Stimulated activated CD4-positive, alpha-beta T cell treated with anti-CD3 and anti-CD28 coated beads, Interleukin-4, amount 100 ng/mL, for 4 hours (primary cell): ENCODE measurements at places on chromosomes 2 and 18.

- no peak for DNase-seq
These were observed 15.9 kb upstream of the CD28 start for GRCh38 chr2:203690441-203691047.

- no peak for DNase-seq
These were observed 49.9 kb downstream of the SLC9A4 start for GRCh38 chr2:102522890-102523289.

- DNase-seq, result no peak
These were observed 21.1 kb downstream of the CASP10 start for GRCh38 chr2:201203916-201204654.

DNA sequence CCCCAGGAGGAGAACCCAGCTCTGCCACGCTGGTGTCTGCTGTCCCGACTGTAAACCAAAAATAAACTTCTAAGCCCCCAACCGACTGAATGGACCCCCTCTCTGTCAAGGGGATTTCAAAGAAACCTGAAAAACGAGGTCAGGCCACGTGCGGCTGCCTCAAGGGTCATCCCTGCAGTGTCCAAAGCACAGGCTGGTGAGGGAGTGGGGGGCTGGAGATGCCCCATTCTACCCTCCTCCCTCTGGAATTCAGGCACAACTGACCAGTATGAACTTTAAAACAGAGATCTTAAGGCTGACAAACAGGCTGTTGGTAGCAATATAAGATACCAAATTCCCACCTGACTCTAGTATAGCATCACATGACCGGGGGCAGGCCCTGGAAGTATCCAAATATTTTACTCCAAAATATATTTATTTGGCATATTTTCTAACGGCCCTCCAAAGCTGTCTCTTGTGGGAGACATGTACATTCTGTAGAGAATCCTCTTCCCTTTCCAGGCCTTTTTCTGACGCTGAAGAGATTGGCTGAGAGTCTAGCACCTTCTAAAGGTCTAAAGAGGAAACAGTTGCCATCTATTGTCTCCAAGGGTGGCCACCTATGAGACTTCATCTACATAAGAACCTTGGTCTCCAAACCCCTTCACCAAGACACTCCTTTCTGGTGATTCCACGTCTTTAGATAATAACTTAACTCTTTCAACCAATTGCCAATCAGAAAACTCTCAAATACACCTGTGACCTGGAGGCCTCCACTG lies 40.4 kb upstream of the CTDP1 start:
- no peak for DNase-seq

DNA sequence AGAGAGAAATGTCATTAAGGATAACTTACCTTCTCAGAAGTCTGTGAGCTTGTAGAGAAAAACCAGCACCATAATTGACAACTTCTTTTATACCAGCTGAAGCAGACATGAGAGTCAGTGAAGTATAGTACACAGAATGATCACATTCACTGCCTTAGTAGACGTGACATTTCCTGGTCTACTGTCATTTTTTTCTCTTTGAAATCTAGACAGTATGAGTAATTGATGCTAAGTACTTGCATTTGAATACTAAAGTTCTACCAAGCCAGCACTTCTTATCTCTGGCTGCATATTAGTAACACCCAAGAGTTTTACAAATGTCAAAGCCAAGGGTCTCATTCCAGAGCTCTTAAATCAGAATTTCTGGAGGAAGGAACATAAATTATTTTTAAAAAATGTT lies 25.4 kb upstream of the ACADL start:
- no peak for DNase-seq

DNA sequence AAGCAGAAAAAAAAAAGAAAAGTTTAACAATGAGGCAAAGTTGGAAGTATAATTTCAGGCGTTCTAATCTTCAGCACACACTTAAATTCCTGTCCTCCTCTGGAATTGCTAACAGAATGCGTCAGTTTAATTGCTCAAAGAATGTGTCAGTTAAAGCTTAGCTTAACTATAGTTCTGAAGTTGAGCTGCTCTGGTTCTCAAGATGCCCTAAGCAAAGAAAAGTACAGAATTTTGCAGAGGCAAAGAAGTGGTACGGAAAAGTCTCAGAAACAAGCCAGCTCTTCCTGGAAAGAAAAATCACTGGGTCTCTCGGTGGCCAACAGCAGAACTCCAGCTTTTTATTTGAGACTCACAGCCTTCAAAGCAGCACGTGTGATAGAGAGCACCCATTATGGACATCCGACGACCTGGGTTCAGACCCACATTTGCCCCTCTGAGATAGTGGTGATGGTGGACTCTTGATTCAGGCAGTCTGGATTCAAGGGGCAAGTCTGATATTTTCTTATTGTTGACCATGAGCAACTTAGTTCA lies 22.2 kb upstream of the MYO3B start:
- DNase-seq, result no peak

- no peak for DNase-seq
These were observed 21.3 kb downstream of the FBLN7 start for GRCh38 chr2:112159454-112159921.

DNA sequence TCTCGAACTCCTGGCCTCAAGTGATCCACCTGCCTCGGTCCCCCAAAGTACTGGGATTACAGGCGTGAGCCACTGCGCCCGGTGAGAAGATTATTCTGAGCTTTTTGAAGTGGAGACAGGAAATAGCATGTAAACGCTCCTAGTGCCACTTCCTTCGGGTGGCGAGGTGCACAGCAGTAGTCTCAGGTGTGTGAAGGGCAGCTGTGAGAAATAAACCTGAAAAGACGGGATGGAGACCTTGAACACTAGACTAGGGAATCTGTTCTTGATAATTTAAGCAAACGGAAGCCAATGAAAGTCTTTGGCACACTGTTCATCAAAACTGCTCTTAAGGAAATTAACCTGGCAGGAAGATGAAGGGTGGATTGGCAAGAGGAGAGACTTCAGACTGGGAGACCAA lies 439 bp upstream of the PLEKHH2 start:
- DNase-seq, result no peak

DNA sequence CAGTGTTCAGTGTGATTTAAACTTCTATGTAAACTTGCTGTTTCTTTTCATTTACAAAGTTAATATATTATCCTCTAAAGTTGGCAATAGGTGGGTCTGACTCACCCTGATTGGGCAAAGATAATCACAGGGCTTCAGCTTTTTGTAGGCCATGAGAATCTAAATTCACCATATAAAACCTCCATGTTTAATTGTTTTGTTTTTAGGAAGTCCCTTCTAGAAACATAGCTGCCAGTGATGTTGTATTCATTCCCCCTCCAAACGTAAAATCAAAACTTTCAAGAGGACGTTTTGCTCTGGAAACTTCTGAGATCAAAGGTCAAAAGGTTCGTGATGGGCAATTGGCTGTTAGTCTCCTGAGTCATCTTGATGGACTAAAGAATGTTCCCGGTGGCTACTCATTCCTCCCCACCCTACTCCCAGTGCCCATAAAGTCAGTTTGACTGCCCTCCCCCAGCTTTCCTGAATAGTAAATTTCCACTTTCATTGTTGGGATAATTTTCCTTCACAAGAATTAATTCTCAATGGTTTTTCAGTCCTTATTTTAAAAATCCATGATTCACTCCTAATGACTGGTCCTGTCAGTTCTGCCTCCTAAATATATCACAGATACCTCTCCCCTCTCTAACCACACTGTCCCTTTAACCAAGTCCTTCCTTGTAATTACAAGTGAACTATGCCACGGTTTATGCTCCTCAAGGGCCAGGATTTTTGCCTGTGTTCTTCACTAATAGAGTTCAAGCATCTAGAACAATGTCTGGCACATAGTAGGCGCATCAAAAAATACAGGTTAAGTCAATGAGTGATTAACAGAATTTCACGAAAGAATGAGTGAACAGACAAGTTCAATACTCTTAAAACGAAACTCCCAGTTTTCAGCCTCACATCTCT lies 164.4 kb upstream of the VRK2 start:
- DNase-seq, result no peak

DNA sequence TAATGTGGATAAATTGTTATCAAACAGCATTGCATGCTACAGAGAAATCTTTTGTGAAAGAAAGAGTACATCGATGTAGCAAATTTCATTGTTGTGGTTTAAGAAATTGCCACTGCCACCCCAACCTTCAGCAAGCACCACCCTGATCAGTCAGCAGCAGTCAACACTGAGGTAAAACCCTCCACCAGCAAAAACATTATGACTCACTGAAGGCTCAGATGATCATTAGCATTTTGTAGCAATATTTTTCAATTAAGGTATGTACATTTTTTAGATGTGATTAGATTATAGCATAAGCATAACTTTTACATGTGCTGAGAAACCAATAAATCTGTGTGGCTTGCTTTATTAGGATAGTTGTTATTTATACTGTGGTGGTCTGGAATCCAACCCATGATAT lies 75.5 kb downstream of the ZNF385B start:
- no peak for DNase-seq

- no peak for DNase-seq
These were observed 624.7 kb downstream of the TDRD15 start for GRCh38 chr2:21748501-21748900.

DNA sequence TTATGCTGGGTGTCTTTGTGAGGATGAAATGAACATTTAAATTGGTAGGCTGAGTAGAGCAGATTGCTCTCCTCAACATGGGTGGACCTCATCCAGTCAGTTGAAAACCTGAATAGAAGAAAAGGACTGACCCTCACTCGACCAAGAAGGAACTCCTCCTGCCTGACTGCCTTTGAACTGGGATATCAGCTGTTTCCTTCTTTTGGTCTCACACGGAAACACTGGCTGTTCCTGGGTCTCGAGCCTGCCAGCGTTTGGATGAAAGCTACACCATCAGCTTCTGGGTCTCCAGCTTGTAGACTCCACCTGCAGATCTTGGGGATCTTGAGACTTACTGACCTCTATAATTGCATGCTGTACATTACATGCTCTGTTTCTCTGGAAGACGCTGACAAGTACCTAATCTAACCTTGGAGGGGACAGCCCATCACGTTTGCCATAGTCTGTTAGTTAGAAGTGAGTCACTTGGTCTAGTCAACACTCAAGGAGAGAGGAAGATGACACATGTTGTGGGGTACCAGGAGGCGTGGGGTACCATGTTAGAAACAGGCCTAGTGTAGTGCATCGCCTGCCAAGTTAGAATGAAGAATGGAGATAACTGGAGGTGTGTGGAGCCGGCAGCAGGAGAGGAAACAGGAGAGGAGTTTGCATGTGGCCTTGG lies 267.0 kb downstream of the MREG start:
- DNase-seq, result no peak

DNA sequence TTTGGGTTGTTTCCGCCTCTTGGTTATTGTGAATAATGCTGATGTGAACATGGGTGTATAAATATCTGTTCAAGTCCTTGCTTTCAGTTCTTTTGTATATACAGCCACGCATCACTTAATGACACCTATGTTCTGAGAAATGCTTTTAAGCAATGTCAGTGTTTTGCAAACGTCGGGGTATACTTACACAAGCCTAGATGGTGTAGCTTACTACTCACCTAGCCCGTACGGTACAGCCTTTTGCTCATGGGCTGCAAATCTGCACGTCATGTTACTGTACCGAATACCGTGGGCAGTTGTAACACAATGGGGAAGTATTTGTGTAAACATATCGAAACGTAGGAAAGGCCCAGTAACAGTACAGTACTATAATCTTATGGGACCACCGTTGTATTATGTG lies 12.4 kb downstream of the RALB start:
- no peak for DNase-seq

DNA sequence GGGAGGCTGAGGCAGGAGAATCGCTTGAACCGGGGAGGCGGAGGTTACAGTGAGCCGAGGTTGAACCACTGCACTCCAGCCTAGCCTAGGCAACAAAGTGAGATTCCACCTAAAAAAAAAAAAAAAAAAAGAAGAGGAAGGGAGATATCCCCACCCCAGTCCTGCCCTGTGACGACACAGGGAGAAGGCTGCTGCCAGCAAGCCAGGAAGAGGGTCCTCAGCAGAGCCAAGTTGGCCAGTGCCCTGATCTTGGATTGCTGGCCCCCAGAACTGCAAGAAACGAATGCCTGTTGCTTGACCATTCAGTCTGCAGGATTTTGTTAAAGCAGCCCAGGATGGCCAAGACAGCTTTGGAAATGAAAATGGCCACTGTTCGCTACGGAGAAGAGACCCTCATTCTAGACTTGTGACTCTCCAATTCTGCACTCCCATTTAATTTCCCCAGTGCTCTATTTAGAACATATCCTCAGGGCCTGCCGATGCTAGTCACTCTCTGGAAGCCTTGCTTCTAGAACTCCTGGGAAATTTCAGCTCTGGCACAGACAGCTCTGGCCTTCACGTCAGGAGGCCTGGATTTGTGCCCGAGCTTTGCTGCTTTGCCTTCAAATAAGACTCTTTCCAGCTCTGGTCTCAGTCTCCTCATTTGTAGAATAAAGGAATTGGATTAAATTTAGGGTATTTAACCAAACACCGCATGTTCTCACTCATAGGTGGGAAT lies 15.7 kb upstream of the AMMECR1L start:
- no peak for DNase-seq

- no peak for DNase-seq
These were observed 50.2 kb downstream of the COL4A3 start for GRCh38 chr2:227214622-227215041.

DNA sequence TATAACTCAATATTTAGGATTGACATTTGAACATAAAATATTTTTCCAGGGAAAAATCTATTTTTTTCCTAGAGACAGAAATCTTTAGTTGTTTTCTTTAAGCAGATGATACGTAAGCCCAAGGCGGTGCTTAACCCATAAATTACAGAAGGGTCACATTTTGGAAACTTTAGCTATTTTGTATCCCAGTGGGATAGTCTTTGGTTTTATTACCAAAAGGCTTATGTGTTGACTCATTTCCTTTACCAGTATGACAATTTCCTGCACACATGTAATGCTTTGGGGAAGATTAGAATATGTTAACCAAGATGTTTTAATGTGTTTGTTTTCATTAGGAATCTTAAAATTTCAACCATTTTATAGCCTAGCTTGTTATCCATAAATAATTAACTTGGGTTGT lies 24.8 kb downstream of the DYNC1I2 start:
- no peak for DNase-seq

GRCh38 chr2:235729557-235729947 lies 235.7 kb downstream of the AGAP1 start:
- no peak for DNase-seq

- DNase-seq, result no peak
These were observed 17.8 kb downstream of the NCOA1 start for GRCh38 chr2:24508878-24509277.

GRCh38 chr2:138335036-138335435 lies 166.5 kb upstream of the SPOPL start:
- DNase-seq, result no peak

- DNase-seq, result no peak
These were observed 242.4 kb upstream of the ZNF521 start for GRCh38 chr18:25594351-25594750.

DNA sequence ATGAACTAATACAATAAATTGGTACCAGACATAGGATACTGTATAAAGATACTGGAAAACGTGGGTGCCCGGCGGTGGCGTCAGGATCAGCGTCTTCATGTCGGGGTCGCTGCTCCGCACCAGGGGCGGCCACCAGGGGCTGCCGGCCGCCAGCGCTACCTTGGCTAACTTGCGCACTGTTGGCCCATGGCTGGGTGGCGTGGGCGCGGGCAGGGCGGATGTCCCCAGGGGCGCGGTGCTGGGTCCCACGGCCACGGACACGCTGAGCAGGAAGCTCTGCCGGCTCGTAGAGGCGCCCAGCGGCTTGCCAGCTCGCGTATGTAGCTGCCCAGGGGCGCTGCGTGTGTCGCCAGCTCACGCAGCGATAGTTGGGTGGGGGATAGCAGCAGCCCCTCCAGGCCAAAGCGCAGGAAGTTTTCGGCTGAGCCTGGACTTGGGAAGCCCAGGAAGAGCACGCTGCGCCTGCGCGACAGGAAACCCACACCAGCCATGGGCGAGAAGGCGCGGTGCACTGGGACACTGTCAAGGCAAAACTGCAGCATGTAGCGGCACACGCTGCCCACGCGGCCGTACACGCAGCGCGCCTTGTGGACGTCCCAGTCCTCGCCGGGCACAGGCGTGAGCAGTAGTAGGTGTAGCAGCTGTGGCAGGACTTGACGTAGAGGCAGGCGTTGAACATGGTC lies 299.9 kb downstream of the CCDC74A start:
- DNase-seq, result no peak
